ENCODE measurements at places on chromosomes 12 and 14.

GRCh38 chr14:31090883-31091764 is 64.9 kb upstream of the STRN3 start:
- DNase-seq = no peak

- no peak for DNase-seq
Observed at GRCh38 chr12:6110006-6110405, 14.5 kb downstream of the VWF start.

- no peak for DNase-seq
Observed at GRCh38 chr12:95351748-95352147, 122.2 kb upstream of the METAP2 start.

- peak; percentile 26 for DNase-seq
Observed at GRCh38 chr12:67069451-67070306, 199.5 kb upstream of the CAND1 start.

DNA sequence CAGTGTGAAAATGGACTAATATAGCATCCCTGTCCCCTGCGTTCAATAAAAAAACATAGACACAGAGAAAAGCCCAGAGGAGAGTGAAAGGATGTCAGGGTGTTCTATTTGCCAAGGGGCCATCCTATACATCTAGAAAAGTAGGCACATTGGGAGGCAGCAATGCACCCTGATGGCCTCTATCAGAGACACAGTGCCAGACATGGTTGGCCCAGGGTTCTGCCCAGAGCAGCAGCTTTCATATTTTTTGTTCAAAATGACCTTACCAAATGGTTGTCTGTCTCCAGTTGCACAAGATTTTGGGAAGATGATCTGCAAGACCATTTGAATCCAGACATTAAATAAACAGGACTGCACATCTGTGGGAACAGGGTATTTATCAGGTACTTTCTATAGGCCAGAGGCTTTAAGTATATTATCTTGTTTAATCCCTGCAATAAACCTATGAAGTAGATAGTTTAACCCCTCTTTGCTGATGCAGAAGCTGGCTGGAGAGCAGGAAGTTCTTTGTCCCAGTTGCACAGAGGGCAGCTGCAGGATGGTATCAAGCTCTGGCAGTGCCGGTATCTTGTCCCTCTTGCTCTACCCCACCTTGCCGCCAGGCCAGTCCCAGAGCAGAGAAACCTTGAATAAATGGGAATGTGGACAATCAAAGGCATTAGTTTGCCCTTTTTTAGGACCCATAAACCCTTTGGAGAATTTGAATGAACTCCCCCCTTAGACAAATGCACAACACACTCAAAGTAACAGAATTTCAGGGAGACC is 171.8 kb upstream of the PWP1 start:
- DNase-seq = no peak

DNA sequence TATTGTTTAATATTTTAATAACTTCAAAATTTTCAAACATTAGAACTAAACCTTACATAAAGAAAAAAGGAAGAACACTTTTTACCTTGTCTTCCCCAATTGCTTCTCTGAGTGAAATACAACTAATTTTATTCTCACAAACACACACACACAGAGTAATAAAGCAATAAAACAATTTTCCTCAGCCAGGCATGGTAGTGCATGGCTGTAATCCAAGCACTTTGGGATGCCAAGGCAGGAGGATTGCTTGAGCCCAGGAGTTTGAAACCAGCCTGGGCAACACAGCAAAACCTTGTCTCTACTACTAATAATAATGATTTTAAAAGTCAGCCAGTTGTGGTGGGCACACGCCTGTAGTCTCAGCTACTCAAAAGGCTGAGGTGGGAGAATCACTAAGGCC is 13.1 kb downstream of the PPP1R12A start:
- no peak for DNase-seq

DNA sequence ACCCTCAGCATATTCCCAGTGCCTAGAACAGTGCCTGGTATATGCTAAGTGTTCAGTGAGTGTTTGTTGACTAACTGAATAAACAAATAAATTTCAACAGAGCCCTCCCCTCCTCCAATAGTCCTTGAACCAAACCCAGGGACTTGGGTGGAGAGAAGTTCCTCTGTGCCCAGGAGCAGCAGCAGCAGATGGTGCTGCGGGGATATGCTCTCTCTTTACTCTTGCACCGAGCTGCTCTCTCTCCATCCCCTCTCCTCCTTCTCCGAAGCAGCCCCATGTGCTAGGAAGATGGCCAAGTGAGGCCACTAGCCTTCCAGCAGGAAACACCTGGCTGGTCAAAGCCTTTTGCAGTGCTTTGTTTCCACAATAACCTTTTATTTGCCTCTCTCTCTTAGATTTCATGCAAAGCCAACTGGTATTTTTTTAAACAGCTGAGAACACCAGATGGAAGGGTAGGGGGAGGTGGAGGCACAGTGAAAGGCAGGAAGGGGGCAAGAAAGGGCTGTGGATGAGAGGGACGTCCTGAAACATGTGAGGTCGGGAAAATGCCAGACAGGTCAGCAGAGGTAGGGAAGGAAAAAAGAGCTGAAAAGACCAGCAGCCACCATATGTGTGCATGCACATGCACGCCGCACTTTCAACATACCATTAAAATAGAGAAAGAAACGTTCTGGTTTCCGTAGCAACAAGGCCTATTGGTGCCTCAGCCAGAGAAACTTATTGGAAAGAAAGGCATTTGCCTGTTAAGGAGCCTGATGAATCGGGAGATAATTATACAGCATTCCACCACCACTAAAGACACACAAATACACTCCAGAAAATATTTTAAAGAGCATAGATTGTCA is 78.9 kb downstream of the EMP1 start:
- DNase-seq = no peak

GRCh38 chr14:36524874-36525745 is 5.1 kb upstream of the NKX2-1 start:
- no peak for DNase-seq
